ENCODE measurements at places on chromosomes 4 and X. TPM values are rescaled to one million over a fixed set of nuclear protein-coding genes. Genes with fewer than 3 reads are reported as not detected.
A peak's percentile ranks its signal among the peaks of the same experiment; 100 is the strongest.

Gene DCHS2
- total RNA-seq, result 0.15 TPM

Gene NXF2
- total RNA-seq, result not detected

Gene CSN1S1
- total RNA-seq, result not detected

Gene RAB40AL
- total RNA-seq, result 2.1 TPM

Gene SLC39A8
- total RNA-seq, result 11.6 TPM

- DNase-seq, result no peak
Measured at GRCh38 chr4:184359888-184360287, 114.5 kb downstream of the IRF2 start.

GRCh38 chr4:3208826-3209225, 40.1 kb upstream of the MSANTD1 start:
- DNase-seq, result no peak

DNA sequence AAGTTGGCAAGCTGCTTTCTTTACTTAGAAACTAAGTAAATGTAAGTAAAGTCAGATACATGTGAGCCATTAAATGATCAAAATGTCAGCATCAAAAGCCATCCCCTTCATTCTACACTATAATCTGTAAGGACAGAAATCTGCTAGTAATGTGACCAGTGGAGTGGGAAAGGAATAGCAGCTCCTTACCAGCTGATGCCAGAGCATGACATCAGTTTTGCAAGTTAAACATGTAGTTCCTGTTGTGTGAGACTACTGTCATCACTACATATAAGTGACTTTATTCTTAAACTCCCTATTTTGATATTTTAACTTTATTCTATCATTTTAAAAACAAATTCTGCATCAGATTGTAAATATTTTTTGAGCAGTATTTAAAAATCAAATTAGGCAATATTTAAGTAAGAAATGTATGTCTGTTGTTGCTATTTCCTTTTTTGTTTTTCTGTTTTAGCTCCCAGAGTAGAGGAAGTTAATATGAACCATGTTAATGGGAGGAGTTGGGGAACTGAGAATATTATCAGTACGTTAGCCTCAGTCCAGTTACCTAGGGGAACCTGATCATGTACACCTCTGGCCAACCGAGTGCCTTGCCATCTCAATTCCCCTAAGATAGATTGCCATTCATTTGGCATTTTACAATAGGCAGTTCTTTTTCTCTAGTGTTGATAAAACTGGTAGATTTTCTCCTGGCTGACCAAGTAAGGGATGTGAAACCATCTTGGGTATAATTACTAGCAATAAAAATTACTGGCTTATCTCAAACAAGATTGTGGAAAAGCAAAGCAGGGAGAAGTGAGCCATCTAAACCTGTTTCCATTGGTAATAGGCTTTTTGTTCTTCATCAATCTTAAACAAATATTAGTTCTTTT, 34.7 kb downstream of the CCNI start:
- no peak for DNase-seq

DNA sequence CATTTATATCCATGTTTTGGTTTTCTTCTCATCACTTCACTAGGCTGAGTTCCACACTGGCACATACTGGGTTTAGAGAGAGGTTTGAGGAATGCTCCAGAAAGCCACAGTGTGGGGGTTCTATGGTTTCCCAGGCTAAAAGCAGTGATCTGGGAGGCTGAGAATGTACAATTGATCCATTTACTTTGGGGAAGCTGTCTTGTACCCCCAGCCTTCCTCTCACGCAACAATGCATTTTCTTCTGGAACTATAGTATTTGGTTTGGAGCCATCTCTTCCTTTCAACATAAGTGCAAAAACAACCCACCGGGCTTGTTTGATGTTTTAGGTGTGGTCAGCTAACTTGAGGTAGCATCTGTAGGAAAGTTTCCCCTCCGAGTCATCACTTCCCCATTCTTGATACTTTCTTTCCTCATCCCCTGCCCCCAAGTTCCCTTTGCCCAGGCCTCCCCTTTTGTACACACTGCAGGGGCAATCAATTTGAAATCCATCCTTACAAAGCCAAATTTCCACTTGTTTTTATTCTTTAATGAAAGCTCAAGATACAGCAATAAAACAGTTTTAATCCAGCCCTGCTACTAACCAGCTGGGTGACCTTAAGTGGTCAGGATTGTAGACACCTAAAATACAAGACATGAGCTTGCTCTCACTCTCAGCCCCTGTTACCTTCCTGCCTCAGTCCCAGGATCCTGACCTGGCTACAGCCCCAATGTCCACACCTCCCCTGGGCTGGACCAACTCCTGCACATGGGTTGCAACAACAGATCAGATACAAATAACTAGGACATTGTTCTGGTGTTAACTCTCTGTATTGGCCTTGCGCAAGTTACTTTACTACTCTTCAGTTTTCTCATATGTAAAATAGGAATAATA, 109.2 kb downstream of the FHDC1 start:
- DNase-seq, result no peak

GRCh38 chr4:72566464-72566972, 2.5 kb downstream of the ADAMTS3 start:
- DNase-seq, result no peak

DNA sequence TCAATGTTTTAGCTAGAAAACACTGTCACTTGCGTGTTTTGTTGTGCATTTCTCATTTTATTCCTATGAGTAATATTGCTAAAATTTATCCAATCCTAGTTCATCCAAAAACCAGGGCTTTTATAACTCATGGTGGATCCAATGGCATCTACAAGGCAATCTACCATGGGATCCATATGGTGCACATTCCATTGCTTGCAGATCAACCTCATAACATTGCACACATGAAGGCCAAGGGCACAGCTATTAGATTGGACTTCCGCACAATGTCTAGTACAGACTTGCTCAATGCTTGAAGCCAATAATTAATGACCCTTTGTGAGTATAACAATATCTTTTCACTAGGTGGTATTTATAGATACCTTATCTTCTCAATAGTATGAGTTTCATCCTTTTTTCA, 57.2 kb upstream of the UGT2B7 start:
- DNase-seq, result no peak

- peak; percentile 39 for DNase-seq
Measured at GRCh38 chrX:37424000-37424429, 74.9 kb downstream of the PRRG1 start.
